ENCODE measurements at places on chromosomes 16 and 17.
A peak's percentile ranks its signal among the peaks of the same experiment; 100 is the strongest.

DNA sequence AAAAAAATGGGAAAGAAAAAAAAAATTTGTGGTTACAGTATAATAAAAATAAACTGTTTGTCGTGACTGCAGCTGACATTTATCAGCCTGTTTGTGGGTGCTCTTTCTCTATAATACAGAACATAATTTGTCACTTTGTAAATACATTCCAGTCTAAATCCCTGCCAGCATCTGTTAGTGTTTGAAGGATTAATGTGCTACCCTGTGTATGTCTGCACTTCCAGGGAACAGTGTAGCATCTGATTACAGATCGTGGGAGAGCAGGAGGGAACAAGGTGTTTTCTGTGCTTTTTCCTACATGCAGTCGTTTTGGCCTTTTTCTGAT, 265.1 kb downstream of the WWOX start:
- no peak for DNase-seq

DNA sequence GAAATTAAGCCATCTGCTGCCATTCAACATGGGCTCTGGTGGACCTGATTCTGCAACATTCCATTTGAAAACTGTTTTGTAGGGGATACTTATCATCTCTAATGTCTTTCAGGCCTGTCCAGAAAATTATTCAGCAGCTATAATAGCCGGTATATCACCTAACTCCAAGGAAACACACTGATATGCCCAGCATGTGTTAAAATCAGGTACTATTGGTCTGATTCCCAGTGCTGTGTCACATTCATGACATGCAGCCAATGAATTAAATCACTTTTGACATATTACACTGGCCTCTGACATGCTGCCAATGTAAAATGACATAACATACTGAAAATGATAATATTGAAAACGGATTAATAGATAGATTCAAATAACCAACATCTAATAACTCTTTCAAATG, 60.5 kb upstream of the IRX5 start:
- DNase-seq, result no peak

GRCh38 chr17:74394977-74395376, 27.7 kb downstream of the GPR142 start:
- DNase-seq, result no peak

DNA sequence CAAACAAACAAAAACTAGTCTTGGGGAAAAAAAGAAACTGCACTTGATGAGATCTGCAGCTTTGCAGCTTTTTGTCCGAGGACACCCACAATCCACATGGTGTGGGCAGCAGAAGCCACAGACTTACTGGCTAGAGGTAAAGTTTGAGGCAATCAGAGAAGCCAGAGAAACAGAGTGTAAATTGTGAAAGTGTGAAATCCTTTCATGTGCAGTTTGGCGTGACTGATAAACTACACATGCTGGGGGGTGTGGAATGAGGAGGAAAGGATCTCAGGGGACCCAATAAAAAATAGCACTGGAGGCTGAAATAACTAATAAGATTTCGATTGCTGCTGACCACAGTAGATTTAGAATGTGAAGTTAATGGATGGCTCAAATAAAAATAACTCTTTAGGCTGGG, 42.4 kb upstream of the HOXB13 start:
- no peak for DNase-seq

DNA sequence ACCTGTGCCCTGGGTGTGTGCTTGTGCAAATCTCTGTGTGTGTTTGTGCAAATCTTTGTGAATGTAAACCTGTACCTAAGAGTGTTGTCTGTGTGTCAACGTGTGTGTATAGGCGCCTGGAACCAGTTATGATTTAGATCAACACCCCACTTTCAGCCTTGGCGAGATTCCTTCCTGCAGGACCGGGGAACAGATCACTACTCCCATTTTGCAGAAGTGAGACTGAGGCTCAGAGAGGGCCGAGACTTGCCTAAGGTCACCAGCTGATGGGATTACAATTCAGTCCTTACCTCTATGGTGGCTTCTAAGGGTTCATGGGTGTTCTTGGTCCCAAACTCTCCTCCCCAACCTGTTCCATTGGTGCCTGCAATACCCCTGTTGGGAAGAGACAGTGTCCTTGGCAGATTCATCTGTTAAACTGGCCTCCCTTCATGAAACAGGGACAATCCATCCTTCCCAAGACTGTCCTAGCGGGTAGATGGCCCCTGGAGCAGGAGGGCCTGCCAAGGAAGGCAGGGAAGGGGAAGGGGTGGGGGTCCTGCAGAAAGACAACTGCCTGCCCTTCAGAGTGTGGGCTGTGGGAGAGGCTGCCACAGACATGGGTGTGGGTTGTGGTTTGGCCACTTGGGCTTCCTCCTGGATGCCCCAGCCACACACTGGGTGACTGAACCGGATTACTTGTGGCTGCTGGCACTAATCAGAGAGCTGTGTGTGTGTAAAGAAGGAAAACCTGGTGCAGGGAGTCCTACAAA, 6.9 kb upstream of the MAPK7 start:
- no peak for DNase-seq

GRCh38 chr16:81397879-81398520, 46.6 kb upstream of the CMIP start:
- no peak for DNase-seq

GRCh38 chr16:82088483-82088882, 53.4 kb downstream of the HSD17B2 start:
- no peak for DNase-seq

- DNase-seq, result no peak
Measured at GRCh38 chr17:45994987-45995386, 4.1 kb upstream of the STH start.

GRCh38 chr17:41413353-41413957, 10.9 kb downstream of the KRT37 start:
- DNase-seq, result no peak

DNA sequence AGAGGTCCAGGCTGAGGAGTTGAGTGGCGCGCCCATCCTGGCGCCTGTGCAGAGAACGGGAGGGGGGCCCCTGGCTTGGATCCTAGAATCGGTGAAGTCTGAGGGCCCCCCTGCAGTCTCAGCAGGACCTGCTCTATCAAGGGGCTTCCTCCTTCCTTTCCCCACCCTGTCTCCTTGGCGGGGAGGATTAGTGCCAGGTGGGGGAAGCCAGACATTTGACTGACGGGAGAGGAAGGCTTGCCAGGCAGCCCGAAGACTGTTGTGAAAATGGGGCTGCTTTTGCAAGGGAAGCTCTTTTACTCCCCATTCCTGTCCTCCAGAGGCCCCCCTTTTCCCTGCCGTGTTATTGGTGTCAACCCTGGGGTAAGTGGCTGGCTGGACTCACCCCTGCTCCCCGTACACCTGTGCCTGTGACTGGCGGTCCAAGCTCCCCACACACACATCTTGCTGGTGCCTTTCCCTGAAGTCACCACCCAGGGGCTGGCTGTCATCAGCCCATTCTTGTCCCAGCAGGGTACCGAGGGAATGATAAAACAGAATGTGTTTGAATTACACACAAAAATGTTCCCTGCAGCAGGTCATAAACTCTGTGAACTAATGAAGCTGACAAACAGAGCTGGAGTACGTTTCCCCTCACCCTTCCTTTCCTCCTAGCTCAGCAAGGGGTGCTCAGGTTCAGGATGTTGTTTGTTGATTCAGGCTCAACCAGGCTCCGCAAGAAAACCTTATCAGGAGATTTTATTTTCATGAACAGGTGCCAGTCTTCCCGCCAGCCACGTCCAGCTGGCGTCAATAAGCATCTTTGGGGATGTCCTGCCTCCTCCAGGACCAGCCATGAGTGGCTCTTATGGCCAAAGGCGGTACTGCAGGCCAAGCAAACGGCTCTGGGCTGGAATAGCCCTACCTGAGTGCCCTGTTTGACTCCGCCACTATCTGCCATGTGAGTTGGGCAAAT, 4.4 kb upstream of the ARMC7 start:
- peak; percentile 8 for DNase-seq

DNA sequence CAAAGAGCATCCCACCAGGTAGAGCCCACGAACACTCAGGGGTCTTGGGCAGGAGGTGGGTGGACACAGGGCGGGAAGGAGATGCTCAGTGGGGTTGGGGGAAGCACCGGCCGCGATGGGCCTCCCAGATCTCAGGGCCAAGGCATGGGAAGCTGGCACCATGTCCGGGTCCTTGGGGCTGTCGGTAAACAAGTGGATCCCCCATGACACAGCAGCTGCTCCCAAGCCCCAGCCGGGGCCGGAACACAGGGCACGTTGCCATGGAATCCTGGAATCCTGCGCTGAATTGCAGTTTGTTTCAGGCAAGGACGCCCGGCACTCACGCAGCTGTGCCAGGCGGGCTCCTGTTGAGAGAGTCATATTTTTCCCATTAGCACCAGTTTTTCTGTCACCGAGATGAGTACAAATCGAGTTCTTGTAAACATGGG, 23.0 kb upstream of the CHMP6 start:
- peak; percentile 90 for DNase-seq

GRCh38 chr16:81275064-81275532, 36.6 kb downstream of the BCO1 start:
- no peak for DNase-seq

- no peak for DNase-seq
Measured at GRCh38 chr16:88368036-88368435, 14.7 kb upstream of the ZNF469 start.

GRCh38 chr16:49000594-49000993, 281.0 kb downstream of the CBLN1 start:
- no peak for DNase-seq

GRCh38 chr17:3739422-3740124, 15.9 kb downstream of the HASPIN start:
- no peak for DNase-seq

- DNase-seq, result no peak
Measured at GRCh38 chr16:1535391-1536291, 2.2 kb downstream of the TMEM204 start.

DNA sequence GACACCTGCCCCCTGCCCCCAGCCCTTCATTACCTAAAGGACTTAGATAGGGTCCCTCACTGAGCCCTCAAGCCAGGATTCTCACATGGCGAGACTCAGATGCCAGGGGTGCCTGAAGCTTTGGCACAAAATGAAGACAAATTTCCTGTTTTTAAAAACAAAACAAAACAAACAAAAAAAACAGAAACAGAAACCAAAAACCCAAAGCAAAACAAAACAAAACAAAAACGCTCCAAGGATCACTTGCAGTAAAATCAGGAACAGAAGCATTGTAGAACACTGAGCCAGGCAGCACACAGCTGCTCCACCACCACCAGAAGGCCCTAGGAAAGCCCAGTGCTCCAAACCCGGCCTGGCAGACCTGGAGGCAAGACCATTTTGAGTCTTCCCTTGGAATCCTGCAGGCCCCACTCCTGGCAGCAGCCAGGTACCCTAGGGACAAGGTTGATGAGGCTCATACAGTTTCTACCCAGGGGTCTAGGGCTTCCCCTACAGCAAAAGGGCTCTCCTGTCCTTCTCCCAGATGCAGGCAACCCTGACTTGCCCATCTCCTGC, 20.8 kb downstream of the MYO18A start:
- no peak for DNase-seq

DNA sequence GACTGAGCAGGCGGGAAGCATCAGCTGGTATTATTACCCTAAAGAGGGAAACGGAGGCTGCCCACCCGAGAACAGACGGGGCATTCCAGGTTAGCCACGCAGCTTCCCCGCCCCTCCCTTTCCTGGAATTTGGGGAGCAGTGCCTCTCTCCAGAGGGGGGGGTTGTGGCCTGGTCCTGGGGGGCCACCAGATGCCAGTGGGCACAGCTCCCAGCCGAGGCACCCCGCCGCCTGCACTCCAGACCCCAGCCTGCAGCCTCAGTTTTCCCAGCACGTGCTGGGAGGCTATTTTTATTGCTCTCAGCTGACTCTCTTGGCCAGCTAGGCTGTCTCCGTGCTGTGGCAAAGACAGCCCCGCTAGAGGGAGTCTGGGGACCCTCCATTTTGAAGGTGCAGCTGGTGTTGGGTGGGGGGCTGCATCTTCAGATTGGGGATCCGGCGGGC, 62.7 kb upstream of the GSE1 start:
- DNase-seq, result no peak

DNA sequence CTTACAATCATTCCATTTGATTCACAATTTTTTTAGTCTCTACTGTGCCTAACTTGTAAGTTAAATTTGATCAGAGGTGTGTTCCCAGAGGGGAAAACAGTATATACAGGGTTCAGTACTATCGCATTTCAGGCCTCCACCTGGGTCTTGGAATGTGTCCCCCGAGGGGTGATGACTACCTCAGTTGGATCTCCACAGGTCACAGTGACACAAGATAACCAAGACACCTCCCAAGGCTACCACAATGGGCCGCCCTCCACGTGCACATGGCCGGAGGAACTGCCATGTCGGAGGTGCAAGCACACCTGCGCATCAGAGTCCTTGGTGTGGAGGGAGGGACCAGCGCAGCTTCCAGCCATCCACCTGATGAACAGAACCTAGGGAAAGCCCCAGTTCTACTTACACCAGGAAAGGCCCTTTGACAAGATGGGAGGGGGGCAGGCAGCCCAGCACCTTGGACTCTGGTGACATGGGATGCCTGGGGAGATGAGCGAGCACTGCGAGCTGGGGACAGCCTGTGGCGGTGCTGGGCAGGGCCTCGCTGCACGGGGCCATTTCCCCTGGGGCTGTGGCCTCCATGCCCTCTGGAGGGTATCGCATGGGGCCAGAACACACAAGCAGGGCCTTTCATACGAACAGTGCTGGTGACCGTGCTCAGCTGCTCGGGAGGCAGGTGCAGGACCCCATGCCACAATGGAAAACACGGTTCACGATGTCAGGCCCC, 33.9 kb downstream of the PDIA2 start:
- DNase-seq, result no peak

DNA sequence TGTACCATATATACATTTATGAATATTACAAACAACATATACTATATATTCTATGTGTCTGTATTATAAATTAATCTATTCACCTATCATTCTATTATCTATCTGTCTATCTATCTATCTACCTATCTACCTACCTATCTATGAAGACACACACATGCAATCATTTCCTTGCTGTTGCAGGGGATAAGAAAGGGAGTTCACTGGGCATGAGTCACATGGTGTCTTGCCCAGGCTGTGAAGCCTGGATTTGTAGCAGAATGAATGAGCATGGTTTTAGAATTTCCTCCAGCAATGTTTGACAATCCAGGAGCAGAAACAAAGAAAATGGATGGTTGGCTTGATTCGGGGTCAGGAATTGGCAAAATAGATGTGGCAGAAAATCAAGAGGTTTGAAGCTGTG, 23.2 kb upstream of the FAM20A start:
- no peak for DNase-seq

- no peak for DNase-seq
Measured at GRCh38 chr16:70577256-70577698, 53.7 kb downstream of the SF3B3 start.

- no peak for DNase-seq
Measured at GRCh38 chr16:47026947-47027346, 53.5 kb upstream of the DNAJA2 start.

DNA sequence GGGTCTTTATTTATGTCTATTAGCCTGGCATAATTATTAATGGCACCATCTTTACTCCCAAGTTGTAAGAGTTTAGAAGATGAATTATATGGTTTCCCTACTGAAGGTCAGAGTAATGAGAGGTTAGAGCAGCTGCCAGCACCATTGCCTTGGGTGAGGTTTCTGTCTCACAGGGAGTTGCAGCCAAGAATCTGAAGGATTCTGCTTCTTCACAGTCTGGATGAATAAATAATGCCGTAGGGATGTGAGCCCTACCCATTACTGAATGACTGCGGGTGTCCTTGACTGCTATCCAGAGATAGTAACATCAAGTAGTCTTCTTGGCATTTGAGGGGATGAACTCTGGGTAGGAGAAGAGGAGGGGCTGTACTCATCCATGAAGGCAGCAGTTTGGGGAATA, 52.8 kb upstream of the SMIM36 start:
- no peak for DNase-seq

- no peak for DNase-seq
Measured at GRCh38 chr16:799948-800833, at the start of gene GNG13. TSS of gene GNG13 (minus strand) at chr16:800734. CDS start at chr16:799077, 1,657 bp downstream.

- no peak for DNase-seq
Measured at GRCh38 chr16:57042157-57043111, 49.9 kb upstream of the CPNE2 start.

- no peak for DNase-seq
Measured at GRCh38 chr16:11857161-11857560, 5.8 kb upstream of the RSL1D1 start.

All from NCI-H1694 (cell line).